T-helper 2 cell treated with Interferon-gamma antibody and Interleukin-4, amounts not matched to agents 100 ng/mL and 5 ng/mL, for 36 hours (primary cell): ENCODE measurements at places on chromosomes 12 and 14. TPM values are rescaled to one million over a fixed set of nuclear protein-coding genes. Genes with fewer than 3 reads are reported as not detected.

ADCY4 gene
- 3.5 and 5.8 TPM in 2 replicates for total RNA-seq

LMNTD1 gene
- not detected in 2 replicates for total RNA-seq

GALNT16 gene
- total RNA-seq: not detected in 2 replicates

ATG14 gene
- total RNA-seq: 5.1 and 5.3 TPM in 2 replicates

PLCZ1 gene
- not detected in 2 replicates for total RNA-seq

KRT86 gene
- total RNA-seq: 0.48 and 0.50 TPM in 2 replicates

OAS2 gene
- total RNA-seq: 140 and 153 TPM in 2 replicates

MDGA2 gene
- total RNA-seq: not detected in 2 replicates

ACSM4 gene
- total RNA-seq: not detected in 2 replicates

RDH16 gene
- 0.23 and 0.32 TPM in 2 replicates for total RNA-seq

WASHC4 gene
- 40.2 TPM in 2 replicates for total RNA-seq

CLEC1A gene
- total RNA-seq: not detected in 2 replicates

BATF gene
- total RNA-seq: 49.5 and 56.0 TPM in 2 replicates

MUCL1 gene
- not detected in 2 replicates for total RNA-seq

MSRB3 gene
- total RNA-seq: not detected in 2 replicates

RERGL gene
- not detected in 2 replicates for total RNA-seq

CD69 gene
- 83.7 and 86.5 TPM in 2 replicates for total RNA-seq

GLIPR1L1 gene
- total RNA-seq: not detected in 2 replicates

MANSC1 gene
- total RNA-seq: 0.61 and 0.66 TPM in 2 replicates

DCP1B gene
- total RNA-seq: 12.5 and 12.9 TPM in 2 replicates

GRIP1 gene
- total RNA-seq: not detected in 2 replicates

PROX2 gene
- not detected in 2 replicates for total RNA-seq

HOXC11 gene
- not detected in 2 replicates for total RNA-seq

NPFF gene
- not detected in 2 replicates for total RNA-seq

A2ML1 gene
- total RNA-seq: not detected in 2 replicates

NT5DC3 gene
- total RNA-seq: 5.4 and 5.8 TPM in 2 replicates
